ENCODE measurements at places on chromosomes 3 and 15.

GRCh38 chr3:106194726-106195125, 325.9 kb upstream of the CBLB start:
- DNase-seq = no peak

DNA sequence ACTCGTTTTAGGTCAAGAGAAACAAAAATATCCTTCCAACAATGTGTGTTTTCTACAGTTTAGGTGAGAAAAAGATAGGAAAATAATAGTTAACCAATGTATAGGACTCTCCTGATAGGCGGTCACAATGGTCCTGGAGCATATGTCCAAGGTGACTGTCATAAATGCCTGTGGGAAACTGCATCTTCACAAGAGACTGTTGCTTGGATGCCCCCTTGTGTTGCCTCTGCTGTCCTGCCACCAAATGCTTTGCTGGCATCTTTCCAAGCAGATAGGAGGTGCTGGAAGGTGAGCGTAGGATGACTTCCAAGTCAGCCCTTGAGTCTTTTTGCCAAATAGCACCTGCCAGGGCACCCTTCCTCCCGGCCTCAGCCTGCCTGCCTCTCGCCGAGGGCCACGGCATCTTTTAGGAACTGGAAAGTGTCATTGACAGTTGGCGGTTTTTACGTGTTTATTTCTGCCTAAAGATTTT, 24.1 kb upstream of the SACM1L start:
- DNase-seq = peak; percentile 31

DNA sequence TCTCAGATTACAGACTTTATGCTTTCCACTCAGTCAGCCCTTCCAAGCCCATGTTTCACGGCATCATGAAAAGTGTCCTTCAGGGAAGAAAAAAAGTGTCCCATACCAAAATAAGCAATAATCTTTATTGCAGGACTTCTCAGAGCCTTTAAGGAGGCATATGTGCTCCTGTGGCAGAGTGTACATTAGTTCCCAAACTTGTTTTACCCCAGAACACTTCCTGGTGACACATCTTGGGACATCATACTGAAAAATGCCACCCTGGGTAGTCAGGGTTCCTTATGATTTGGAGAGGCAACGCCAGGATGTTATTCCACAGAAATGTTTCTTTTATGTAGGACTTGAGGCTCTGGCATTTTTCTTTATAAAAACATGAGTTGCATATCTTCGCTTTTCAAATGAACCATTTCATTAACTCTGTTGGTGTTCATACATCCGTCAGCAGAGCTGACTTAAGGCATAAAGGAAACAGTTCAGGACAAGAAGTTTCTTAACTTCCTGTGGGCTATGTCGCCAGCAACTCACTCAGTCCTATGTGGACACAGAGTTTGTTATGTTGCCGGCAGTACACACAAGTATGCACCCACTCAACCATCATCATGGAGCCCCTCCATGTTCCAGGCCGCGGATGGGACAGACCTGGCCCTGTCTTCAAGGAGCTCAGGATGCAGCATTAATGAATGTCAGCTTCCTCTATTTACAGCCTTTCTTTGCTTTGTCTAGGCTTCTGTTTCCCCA, 63.8 kb downstream of the CASR start:
- no peak for DNase-seq

GRCh38 chr15:38294126-38294525, 41.5 kb downstream of the SPRED1 start:
- DNase-seq = no peak

- no peak for DNase-seq
These were observed 12.8 kb downstream of the GABRA5 start for GRCh38 chr15:26879706-26880105.

- DNase-seq = no peak
These were observed 156.6 kb upstream of the NUDT16 start for GRCh38 chr3:131224886-131225550.

DNA sequence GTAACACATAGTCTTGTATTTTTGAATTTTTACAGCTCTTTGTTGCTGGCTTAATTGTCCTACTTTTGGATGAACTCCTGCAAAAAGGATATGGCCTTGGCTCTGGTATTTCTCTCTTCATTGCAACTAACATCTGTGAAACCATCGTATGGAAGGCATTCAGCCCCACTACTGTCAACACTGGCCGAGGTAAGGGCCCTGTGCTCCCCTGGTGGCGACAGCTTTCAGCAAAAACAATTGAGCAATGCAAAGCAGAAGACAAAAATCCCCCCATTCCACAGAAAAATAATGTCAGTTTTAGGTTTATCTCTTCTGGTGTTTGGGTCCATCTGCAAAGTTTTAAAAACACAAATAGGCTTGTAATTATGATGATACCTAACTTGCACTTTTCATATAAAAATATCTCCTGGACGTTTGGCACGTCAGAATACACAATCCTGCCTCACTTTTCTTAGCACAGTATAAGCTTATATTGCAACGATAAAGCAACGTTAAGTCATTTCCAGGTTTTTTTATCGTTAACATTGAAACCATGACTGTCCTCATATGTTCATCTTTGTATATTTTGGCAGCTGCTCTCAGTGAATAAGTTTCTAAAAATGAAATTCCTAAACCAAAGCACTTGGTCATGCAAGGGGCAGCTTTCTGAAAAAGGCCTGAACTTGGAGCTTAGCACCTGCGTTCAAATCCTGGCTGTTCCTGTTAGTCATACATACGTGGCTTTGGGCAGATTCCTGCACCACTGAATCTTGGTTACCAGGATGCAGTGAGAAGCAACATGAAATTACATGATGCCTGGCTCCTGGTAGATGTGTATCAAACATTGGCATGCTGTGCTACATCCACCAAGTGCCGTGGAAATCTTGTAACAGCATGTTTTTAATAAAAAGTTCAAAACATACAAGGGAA, 8.5 kb downstream of the SEC61A1 start:
- no peak for DNase-seq

- no peak for DNase-seq
These were observed 1.9 kb upstream of the SPPL2A start for GRCh38 chr15:50767332-50767861.

GRCh38 chr3:64388886-64389285, 163.6 kb upstream of the PRICKLE2 start:
- no peak for DNase-seq

GRCh38 chr3:7947930-7948329, 553.7 kb upstream of the LMCD1 start:
- no peak for DNase-seq

DNA sequence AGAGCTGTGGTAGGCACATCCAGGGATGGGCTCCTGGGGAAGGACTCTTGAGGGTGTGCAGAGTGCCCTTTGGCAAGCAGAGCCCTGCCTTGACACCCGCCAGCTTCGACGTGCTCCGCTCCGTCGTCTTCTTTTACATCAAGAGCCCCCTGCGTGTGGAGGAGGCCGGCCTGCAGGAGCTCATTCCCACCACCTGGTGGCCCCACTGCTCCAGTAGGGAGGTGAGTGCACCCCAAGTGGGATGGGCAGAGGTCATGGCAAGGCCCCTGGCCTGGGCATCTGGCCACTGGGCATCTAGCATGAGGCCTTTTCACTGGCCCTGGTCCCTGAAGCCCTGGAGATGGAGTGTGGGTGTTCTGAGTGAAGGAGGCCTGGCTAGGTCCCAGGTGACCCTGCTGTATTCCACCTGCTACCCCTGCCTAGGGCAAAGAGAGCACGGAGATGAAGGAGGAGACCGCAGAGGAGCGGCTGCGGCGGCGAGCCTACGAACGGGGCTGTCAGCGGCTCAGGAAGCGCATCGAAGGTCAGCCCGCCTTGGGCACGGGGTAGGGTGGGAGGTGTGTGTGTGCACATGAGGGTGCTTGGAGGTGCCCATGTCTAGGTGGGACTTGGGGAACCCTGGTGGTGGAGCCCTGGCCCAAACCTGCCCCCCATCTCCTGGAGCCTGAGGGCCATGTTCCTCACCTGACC, 12.2 kb downstream of the RNF123 start:
- DNase-seq = no peak

DNA sequence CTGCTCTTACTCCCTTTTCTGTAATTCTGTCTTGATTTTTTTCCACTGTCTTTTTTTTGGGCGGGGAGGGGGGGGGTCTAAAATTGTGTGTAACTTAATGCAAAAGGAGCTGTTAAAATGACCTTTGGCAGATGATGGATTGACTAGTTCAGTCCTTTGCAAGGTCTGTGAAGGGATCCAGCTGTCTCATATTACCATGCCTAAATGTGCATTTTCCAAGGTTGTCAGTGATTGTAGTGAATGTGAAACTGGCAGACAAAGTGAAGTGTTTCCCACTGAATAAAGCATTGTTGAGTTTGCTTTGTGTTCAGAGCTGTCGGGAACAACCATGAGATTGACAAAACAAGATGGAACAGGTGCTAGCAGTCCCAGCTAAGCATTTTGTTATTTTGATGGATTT, 110.1 kb upstream of the SKOR1 start:
- DNase-seq = no peak

GRCh38 chr3:80263260-80263659, 495.5 kb upstream of the ROBO1 start:
- no peak for DNase-seq

DNA sequence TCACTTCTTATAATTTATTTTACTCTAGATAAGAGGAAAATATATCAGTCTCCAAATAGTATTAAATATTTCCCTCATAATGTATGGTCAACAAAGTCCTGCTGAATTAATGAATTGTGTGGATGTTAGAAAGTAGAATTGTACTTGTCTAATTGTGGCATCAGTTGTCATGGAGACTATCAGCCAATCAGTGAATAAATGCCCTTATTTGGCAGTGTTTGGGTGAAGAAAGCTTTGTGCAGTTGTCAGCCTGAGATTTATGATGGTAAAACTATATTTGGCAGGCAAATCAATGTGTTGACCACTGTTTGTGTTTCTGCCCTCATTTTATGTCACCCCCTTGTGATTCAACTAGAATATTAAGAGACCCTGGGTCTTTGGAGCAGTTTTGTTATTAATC, 293.6 kb upstream of the MDFIC2 start:
- no peak for DNase-seq

- DNase-seq = no peak
These were observed 46.2 kb downstream of the OSBPL10 start for GRCh38 chr3:31934866-31935265.

DNA sequence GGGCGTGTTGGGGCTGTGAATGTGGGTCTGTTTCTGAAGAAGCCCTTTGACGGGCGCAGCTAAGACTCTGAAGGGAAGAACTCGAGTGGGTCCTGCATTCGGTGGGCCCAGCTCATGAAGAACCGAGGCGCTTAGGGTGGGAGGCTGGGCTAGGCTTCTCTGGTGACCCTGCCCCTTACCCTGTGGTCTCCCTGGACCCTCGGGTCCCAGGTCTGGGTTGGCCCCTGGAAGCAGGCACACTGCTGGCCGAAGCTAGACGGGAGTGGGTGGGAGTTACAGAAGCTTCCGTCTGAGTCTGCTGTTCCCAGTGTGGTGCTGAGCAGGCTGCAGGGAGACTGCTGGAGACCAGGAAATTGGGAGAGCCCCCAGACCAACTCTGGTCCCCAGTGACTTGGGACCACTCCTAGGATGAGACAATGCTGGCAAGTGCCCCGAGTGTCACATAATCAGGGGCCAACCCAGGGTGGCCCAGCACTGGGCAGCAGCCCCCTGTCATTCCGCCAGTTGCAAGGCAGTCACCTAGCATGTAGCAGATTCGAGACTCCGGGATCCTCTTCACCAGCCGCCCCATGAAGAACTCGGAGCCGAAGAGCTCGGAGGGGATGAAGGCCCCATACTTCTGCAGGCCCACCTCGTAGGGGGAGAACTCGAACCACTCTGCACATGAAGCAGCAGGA, 16.7 kb upstream of the EHD4 start:
- no peak for DNase-seq

DNA sequence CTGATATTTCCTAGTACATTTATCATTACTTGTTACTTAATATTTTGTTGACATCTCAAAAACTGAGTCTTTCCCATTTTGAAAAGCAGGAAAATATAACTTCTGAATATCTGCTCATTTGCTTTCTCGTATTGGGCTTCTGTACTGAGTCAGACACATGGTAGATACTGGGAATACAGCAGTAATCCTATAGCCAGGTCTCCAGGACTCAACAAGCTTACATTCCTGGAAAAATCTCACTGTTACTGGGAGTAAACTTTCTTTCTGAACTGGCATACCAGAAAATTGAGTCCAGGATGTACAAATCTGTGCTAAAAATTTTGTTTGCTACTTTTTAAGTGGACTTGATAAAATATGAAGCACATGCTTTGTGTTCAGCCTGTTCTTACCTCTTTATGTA, 240.4 kb downstream of the RBMS3 start:
- DNase-seq = no peak

GRCh38 chr3:144237351-144237750, 265.7 kb downstream of the DIPK2A start:
- DNase-seq = no peak

DNA sequence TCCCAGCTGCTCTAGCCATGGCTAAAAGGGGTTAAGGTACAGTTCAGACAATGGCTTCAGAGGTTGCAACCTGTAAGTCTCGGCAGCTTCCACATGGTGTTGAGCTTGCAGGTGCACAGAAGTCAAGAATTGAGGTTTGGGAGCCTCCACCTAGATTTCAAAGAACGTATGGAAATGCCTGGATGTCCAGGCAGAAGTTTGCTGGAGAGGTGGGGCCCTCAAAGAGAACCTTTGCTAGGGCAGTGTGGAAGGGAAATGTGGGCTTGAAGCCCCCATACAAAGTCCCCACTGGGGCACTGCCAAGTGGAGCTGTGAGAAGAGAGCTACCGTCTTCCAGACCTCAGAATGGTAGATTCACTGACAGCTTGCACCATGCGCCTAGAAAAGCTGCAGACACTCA, 73.7 kb downstream of the STT3B start:
- DNase-seq = no peak

DNA sequence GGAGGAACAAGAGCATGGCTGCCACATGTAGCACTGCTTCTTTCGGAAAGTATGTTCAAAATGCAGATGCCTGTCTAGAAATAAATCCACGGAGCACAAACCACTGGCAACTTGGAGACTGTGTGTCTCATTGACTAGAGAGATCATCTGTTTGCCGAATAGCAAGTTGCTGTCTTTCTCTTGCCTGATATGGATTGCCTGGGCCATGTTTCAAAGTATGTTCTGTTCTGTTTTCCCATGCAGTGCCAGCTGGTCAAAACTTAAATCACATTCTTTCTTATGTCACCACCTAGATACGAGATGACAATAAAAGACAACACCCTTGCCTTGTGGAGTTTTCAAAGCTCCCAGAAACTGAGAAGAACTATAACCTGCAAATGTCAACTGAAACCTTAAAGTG, 318.9 kb downstream of the RYR3 start:
- no peak for DNase-seq

DNA sequence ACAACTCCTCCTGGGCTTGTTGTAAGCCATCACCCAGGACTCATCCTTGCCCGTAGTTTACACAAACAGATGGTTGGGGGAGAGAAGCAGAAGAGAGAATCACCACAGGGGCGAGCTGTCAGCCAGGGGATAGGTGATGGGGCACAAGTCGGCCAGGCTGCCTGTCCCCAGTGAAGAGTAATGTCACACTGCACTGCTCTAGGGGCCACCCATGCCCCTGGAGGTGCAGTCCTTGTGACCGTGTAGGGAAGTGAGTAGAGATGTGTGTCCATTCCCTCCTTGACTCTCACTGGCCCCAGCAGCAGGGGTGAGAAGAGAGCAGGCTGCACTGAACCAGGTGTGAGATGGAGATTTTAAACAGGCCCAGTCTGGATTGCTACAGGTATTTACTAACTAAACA, 17.1 kb upstream of the PRSS50 start:
- no peak for DNase-seq

GRCh38 chr15:61205346-61205921, 23.7 kb downstream of the RORA start:
- no peak for DNase-seq

- no peak for DNase-seq
These were observed 379.6 kb downstream of the EDEM1 start for GRCh38 chr3:5567113-5567512.
